ENCODE measurements at places on chromosomes 5 and 9.

DNA sequence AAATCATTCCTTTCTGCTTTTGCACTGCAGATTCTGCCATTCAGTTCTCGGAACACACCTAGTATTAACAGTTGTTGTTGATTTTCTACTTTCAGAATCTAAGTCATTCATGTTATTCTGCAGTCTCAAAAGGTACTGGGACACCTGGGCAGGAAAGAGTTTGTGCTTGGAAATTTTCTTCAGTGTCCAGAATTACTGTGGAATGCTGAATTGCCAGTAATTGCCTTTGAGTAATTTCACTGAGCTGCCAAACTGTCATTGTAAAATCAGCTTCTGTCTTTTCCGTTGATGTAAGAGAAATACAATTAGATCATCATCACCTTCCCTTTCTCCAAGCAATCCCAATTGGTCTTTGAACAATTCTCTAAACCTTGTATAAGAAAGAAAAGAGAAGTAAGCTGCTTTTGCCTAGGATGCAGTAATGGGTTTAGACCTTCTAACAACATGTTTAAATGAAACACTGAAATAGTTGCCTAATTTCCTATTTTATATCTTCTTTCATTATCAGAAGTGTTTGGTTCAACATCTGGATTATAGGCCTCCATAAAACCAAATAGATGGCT, 75.7 kb upstream of the TGFBR1 start:
- DNase-seq: no peak

DNA sequence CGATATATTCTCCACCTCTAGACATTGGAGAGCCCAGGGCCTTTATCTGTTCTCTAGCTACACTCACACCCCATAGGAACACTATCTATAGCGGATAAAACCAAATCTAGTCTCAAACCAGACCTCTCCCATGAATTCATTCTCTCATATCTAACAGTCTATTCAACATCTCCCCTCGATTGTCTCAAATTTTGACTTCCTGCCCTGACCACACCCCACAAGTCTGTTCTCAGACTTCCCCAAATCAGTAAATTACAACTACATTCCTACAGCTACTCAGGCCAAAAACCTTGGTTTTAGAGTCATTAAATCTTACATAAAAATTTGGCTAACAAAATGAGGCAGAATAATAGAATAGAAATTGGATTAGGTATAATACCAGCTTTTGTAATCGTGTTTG, 12.5 kb upstream of the SLC1A3 start:
- no peak for DNase-seq

- DNase-seq: no peak
Observed at GRCh38 chr5:172171118-172171517, 16.9 kb downstream of the STK10 start.

DNA sequence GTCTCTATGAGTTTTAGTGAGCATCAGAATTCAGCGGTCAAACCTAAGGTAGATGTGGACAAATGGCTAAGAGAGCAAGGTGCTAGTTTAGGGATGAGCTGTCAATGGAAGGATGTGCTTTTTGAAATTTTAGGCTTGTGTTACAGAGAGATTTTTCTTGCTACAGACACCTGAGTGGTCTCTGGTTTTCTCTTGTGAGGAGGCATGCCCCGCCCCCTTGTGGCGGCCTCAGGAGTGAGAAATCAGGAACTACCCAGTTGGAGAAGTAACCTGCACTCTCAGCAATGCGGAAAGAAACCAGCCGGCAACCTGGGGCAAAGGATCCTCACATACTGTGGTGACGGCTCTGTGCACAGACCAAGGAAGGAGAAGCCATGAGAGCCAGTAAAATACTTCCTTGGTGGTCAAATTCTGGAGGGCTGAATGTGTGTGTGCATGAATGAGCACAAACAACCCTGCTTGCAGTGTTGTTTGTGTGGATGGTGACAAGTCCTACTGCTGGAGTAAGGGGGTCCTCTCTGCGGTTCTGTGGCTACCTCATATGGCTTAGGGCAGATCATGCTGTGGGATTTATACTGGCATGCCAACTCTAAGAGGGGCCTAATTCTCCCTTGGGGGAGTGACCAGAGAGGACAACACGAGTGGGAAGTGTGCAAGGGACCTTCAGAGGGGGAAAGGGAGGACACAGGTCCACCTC, 16.7 kb upstream of the HSD17B4 start:
- no peak for DNase-seq

GRCh38 chr5:58156973-58157701, 302.7 kb downstream of the PLK2 start:
- peak; percentile 26 for DNase-seq

GRCh38 chr5:145160679-145161078, 674.5 kb downstream of the PRELID2 start:
- no peak for DNase-seq

- DNase-seq: no peak
Observed at GRCh38 chr5:116573279-116573701, 1.3 kb downstream of the SEMA6A start.

- no peak for DNase-seq
Observed at GRCh38 chr9:133692364-133692985, 45.7 kb downstream of the SARDH start.

DNA sequence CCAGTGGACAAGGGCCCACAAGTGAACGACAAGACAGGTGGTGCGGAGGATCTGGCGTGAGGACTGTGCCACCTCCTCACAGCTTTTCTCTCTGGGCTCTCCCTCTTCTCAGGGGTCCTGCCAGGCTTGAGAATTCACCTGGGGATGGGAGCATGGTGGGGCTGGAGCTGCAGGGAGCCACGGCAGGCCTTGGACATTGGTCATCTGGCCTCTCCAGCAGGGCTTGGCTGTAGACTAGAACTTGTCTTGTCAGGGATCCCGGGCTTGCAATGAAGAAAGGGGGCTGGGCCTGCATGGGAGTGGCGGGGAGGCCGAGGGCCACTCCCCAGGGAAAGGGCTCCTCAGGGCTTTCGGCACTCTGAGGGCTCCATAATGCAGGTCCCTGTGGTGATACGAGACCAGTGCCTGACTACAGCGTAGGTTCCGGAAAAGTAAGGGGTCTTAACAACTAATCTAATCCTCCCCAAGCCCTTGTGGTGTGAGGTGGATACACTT, 126.7 kb downstream of the MACROH2A1 start:
- DNase-seq: no peak

GRCh38 chr9:116232424-116233159, 79.0 kb downstream of the PAPPA start:
- DNase-seq: no peak

- DNase-seq: no peak
Observed at GRCh38 chr5:17076272-17076671, 140.2 kb upstream of the MYO10 start.

GRCh38 chr9:90967145-90967538, 165.5 kb downstream of the SYK start:
- no peak for DNase-seq

DNA sequence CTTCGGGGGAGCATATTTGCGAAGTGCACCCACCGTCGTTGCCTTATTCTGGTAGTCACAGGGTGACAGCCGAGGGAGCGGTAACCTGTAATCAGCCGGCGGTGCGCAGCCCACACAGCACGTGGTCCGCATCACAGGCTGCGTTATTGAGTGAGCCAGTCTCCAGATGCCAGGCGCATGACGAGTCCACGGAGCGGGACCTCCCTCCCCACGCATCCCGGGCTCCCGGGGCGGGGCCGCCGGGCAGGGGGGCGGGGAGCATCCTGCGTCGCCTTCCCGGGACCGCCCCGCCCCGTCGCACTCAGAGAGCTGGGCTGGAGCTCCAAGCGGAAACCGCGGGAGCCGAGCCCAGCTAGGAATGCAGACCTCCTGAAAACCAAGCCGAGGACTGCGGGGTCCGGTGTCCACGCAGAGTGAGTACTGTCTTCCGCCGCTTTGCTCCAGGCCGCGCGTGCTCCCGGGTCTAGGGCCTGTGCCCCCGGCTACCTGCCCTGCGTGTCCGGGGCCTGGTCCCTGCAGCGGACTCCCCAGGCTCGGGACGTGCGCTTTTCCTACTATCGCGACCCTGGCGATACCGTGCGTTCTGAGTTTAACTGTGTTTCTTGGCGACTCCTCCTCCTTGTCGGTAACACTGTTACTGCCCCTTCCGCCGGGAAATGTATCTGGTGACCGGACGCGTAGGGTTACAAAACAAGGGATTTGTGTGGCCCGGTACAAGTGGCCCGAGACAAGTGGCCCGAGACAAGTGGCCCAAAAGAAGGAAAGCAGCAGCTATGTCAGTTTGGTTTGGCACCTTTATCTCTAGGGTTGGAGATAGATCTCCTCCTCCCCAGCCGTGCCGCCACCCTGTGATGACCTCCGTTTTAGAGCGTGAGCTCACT, 40.6 kb downstream of the CAST start:
- peak; percentile 73 for DNase-seq

DNA sequence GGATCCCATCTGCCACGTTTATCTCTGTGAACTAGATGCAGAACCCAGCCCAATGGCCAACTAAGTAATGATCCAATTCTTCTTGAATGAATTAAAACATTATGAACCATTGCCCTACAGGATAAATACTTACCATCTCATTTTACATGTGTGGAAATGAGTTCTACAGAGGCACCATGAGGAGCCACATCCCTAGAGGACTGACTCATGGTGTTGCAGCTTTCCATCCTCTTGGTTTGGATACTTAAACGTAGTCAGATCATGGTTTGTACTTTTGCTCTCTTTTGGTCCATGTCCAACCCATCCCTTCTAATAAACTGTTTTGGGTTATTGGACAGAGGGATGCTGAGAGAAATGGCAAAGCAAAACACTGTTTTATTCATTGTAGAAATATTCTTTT, 484.8 kb downstream of the EBF1 start:
- DNase-seq: no peak

- no peak for DNase-seq
Observed at GRCh38 chr9:113528088-113528487, 64.6 kb downstream of the RGS3 start.

DNA sequence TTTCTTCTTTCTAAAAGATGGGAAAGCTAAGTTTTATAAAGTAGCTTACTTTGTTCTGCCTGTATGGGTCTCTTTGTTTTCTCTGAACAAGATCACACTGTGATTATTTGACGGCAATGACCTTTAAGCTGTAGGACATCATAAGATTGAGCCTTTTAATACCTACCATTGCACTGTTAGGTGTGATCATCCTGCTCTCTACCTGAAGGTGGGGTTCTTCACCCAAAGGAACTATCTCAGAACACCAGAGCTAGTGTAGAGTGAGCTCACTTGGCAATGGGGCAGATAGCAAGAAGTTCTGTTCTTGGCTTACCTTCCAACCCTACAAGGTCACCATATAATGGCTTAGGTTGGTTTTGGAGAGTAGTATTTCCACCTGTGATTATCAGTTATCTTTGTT, 200.2 kb downstream of the SPATA31D1 start:
- no peak for DNase-seq

- no peak for DNase-seq
Observed at GRCh38 chr9:99008203-99008602, 64.5 kb downstream of the COL15A1 start.

- no peak for DNase-seq
Observed at GRCh38 chr5:157555037-157555640, 20.4 kb downstream of the ADAM19 start.

GRCh38 chr9:100498592-100498991, 25.6 kb downstream of the TMEFF1 start:
- no peak for DNase-seq

GRCh38 chr5:14745753-14746152, 81.2 kb downstream of the OTULIN start:
- no peak for DNase-seq

- no peak for DNase-seq
Observed at GRCh38 chr9:82295181-82295580, 306.6 kb downstream of the SPATA31D1 start.

DNA sequence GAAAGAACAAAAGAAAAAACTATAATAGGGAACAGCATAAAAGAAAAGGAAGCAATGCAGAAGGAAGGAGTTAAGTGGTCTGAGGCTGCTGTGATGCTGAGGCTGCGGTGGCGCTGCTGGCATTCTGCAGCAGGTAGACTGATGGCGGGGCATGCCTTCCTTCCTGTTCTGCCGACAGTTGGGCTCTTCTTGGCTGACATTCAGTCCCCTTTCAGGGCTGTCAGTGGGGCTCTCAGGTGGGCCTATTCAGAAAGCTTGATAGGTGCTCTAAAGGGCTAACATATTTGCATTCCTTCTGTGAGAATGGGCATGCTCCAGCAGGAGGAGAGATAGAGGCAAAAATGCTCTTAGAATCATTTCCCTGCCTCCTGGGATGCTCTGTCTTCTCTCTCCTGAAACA, 5.1 kb upstream of the CLINT1 start:
- DNase-seq: no peak

DNA sequence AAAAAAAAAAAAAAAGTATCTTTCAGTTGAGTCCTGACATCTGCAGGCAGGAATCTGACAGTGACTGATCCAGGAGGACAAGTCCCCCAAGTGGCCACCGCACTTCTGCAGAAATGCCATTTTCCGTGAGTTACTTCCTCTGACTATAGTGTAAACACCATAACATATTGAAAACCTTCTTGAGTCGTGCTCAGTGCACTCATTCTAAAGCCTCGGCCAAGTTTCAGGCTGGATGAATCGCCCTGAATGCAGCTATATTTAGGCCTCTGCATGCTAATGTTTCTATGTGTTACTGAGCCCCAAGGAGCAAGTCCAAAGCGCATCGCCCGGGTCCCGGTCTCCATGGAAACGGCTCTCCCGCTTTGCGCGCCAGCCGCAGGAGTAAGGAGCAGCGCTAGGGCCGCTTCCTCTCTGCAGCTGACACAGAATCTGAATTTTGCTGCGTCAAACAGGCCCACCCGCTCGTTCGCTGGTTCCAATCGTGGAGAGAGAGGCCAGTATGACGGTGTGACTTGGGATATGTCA, 335.4 kb downstream of the MSX2 start:
- peak; percentile 52 for DNase-seq

DNA sequence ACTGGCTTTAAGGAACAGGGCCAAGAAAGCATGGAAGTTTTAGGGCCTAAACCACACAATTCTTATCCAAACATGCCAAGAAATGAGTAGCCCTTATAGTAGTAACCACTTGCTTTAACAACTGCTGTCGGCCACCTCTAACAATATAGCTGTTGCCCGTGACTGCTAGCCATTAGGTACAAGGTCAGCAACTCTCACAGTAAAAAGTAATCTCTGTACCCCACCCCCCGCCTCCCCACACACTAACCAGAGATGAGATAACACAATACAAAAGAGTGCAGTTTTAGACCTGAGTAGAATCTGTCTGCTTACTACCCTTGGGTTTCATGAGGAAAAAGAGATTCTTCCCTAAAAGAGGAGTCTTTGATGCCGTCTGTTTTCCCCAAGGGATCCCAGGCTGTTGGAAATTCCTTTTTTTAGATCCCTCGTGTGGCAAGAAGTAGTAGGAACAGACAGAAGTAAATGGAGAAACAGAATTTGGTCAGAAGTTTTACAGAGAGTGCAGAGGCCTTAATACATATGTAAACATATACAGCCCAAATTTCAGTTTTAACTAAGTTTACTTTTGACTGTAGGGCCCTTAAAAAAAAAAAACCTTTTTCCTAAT, 94.3 kb downstream of the WDR41 start:
- no peak for DNase-seq

GRCh38 chr5:69007163-69007562, 86.7 kb upstream of the SLC30A5 start:
- DNase-seq: no peak
